ENCODE measurements at places on chromosomes 5 and 9.

- no peak for DNase-seq
These were observed 65.8 kb upstream of the SLC25A51 start for GRCh38 chr9:37969558-37970300.

DNA sequence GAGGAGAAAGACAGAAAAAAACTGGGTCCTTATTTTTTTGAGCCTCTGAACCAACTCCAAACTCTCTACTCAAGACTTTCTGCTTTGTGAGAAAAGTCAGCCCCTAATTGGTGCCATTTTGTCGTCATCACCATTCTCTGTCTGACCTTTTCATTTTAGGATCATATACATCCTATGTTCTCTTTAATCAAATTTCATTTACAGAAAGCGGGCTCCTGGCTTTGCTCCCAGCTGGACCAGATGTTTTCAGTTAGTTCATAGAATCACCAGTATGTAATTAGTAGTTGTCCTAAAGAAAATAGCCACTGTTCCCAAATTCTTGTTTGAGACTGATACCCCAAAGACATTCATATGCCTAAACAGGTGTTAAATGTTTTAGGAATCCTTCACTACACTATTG is 28.6 kb upstream of the SLCO4C1 start:
- no peak for DNase-seq

- no peak for DNase-seq
These were observed 17.4 kb downstream of the NRG2 start for GRCh38 chr5:140025736-140026135.

DNA sequence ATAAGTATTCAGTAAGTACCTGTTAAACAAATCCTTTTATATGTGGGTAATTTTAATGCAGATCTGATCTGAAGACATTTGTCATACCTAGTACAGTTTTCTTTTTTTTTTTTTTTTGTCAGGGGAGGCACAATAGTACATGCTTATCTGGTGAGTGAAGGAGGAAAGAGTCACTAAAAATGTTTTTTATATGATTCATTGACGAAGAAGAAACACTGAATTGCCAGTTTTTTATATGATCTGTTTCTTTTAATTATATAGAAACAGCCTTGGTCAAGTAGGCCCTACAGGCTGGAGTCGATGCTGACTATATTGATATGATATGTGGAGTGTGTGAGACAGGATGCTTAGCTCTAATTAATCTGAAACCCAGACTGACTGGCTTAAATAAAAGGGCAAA is 315.2 kb downstream of the PSAT1 start:
- DNase-seq = no peak

DNA sequence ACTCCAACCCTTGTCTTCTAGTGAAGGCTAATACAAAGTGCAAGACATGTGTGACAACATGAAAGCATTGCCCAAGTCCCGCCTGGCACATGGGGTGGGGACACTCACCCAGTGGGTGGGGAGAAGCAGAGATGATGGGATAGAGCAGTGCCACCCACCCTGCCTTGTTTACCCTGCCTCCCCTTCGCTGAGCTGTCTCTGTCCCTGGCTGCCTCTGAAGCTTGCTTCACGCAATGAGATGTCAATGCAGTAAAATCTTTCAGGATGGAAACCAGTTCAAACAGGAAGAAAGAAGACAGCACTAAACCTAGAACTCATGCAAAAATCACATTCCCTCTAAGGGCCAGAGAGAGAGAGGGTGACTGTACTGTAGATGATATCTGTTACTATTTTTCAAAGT is 148.0 kb downstream of the INSYN2B start:
- DNase-seq = no peak

DNA sequence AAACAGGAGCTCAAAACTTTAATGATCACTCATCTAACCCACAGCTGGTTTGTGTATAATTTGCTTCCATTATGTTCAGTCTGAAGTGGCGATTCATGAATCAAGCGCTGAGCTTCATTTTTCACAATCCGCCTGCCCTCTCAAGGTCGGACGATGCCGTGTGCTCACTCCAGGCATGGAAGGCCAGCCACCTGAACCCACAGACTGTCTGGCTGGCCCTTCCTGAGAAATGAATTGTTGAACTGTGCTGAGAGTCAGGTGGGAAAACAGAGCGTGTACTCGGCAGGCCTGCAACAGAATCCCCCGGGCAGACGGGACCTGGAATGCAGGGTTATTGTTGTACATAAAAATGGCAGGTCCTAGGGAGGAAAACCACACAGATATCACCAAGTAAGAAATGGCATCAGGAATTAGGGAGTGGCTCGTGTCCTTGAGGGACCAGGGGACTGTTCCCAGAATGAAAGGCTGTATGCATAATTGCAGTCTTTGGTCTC is 375.7 kb downstream of the IRX2 start:
- DNase-seq = no peak

- no peak for DNase-seq
These were observed 45.3 kb downstream of the RAPGEF6 start for GRCh38 chr5:131589510-131590348.

- no peak for DNase-seq
These were observed 368.1 kb upstream of the CTNND2 start for GRCh38 chr5:12272389-12272788.

DNA sequence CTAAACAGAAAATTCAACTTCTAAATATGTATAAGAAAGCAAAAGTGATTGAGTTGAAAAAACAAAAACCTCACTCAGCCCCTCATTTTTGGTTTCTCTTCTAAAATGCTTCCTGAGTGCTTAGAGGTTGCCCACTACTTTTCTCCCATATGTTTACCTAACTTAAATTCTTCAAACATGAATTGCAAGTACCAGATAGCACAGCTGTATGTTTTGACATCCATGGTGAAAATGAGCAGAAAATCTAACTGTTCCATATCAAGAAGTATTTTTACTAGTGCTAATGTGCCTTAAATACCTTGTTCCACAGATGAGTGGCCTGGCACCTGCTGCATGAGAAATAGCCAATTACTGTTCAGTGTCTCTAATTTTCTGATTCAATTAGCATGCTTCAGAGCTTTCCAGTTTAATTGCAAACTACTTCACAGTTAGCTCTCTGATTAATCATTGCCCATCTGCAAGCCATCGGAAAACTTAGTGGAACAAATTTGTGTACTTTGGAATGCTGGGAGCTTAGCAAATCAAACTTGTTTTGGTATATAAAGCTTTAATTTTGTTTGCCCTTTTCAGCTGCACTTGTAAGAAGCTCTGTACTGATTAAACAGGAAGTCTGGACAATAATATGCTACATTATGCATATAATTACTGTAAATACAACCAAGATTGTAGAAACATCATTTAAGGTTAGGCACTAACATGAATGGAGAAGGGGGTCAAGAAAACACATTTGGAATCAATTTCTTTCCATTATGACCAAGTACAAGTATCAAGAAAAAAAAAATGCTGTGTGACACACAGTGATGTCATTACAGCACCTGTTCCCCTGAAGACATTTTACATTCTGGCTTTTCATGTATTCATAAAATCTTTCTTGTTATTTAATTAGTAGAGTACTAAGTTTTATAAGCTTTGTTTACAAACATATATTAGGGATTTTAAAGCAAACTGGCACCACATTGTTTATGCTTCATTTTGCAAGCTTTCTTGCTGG is 65.6 kb downstream of the POU5F2 start:
- no peak for DNase-seq

DNA sequence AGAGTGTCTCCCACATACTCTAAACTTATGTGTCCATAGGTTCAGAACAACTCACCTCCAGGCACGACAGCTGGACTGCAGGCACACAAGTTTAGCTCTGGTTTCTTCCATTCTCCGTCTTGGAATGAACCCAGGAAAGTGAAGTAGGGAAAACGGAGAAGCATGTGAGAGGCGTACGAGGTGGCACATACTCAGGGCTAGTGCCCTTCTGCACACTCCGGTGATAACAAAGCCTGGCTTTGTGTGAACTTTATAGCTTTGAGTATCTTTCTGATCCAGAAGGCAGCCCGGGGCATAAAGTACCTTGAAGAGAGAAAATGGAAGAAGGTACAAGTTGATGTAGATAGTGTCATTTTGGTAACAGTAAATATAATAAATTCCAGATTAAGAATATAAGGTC is 11.1 kb upstream of the HTR4 start:
- no peak for DNase-seq

- DNase-seq = no peak
These were observed 94.4 kb downstream of the IZUMO3 start for GRCh38 chr9:24451346-24451745.

DNA sequence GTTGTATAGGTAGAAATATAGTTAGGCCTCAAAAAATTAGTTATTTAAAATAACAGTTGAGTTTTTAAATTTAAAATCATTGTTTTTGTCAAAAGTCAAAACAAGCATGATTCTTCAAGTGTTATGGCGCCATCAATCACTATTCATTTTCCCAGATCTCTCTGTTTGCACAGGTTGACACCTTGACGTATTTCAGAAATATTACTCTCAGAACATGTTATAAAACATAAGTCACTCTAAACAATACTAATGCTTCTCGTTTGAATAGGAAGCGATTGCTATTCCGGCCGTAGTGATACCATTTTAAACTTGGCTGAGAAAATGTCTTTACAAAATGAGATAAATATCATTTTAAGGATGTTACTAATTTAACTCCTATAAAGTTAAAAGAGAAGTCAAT is 126.1 kb upstream of the VCAN start:
- no peak for DNase-seq

DNA sequence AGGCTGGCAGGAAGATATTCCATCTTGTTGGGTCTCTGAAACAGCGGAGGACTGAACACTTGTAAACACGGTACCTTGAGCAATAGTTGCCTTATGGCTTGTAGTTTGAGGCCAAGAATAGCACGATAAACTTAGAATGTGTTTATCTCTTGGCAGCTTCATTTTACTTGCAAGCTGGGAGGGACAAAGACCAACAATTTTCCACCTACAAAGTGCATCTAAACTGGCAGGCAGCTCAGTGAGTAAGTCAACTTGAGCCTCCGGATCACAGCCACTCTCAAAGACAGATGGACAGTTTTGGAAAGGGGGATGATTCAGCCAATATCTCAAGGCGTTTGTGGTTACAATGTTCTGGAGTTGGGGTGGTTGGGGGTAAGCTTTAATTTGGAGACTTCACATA is 652.6 kb downstream of the CETN3 start:
- DNase-seq = no peak

- DNase-seq = no peak
These were observed 8.1 kb upstream of the ZBED3 start for GRCh38 chr5:77095189-77095588.

- DNase-seq = no peak
These were observed 345.7 kb upstream of the WWC1 start for GRCh38 chr5:167945542-167946384.

GRCh38 chr5:88045931-88046461 is 222.6 kb downstream of the TMEM161B start:
- DNase-seq = no peak

- no peak for DNase-seq
These were observed 655 bp downstream of the TOR4A start for GRCh38 chr9:137278061-137278701.

- DNase-seq = no peak
These were observed 3.1 kb downstream of the KCTD16 start for GRCh38 chr5:144173766-144174165.

DNA sequence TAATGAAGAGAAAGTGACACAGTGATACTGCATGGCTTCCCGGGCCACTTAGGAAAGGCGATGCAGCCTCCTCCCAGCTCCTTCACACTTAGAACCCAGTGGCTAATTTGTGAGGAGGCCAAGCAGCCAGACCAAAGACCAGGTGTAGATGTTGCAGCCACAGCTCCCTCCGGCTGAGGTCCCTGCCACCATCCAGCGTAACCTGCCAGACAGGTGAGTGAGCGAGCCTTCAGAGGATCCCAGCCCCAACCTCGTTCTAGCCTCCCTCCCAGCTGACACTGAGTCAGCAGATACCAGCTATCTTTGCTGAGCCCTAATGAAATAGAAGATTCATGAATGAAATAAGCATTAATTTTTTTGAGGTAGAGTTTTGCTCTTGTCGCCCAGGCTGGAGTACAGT is 59.7 kb downstream of the COL23A1 start:
- no peak for DNase-seq

GRCh38 chr5:169356181-169356580 is 55.2 kb upstream of the SLIT3 start:
- no peak for DNase-seq

- no peak for DNase-seq
These were observed 1.9 kb downstream of the FOXB2 start for GRCh38 chr9:77021291-77021894.

DNA sequence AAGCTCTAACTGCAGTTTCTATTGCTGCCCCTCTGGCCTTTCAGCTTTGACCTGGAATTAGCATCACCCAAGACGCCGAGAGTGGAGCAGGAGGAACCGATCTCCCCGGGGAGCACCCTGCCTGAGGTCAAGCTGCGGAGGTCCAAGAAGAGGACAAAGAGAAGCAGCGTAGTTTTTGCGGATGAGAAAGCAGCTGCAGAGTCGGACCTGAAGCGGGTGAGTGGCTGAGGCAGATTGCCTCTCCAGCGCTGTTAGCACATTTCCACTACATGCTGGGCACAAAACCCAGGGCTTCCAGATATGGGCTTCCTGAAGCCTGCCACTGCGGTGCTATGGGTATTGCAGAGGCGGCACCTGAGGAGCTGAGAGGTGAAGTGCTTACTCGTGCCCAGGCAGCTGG is 26.8 kb upstream of the FOXI1 start:
- no peak for DNase-seq

DNA sequence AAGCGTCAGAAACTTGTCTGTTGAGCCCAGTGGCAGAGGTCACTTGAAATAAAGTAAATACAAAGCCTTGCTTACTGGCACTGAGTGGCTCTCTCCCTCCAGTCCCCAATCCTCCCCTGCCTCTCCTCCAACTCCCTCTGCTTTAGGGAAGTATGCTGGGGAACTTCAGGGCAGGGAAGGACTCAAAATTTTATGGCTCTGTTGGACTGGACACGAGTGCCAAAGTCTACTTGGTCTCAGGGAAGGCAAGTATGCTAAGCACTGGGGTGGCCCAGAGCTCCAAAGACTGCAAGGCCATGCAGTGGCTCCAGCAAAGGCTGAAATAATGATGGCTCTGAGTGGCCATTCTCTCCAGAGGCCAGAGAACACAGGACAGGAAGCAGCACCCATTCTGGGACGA is 9.6 kb downstream of the PLGRKT start:
- no peak for DNase-seq

DNA sequence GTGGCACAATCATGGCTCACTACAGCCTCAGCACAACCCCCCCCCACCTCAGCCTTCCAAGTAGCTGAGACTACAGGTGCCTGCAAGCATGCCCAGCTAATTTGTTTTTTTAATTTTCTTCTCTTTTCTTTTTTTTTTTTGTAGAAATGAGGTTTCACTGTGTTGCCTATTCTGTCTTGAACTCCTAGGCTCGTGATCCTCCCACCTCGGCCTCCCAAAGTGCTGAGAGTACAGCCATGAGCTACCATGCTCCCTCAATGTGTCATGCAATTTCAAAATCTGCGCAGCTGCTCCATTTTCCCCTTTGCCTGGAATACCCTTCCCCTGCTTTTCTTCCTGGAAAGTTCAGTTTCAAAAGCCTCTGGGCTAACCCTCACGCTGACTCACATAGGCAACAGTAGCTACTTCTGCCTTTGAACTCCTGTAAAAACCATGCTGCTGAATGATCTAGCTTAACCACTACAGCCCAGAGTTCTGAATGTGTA is 71.0 kb upstream of the IL7R start:
- no peak for DNase-seq

- peak; percentile 27 for DNase-seq
These were observed 1.3 kb downstream of the CD74 start for GRCh38 chr5:150411245-150411979.

GRCh38 chr9:91942201-91942600 is 7.8 kb downstream of the ROR2 start:
- no peak for DNase-seq

- DNase-seq = no peak
These were observed 85.9 kb upstream of the MAP3K1 start for GRCh38 chr5:56729488-56729887.

GRCh38 chr5:107302441-107302840 is 368.3 kb downstream of the EFNA5 start:
- no peak for DNase-seq

GRCh38 chr5:170648541-170648940 is 135.0 kb upstream of the GABRP start:
- no peak for DNase-seq
